ENCODE measurements at places on chromosomes 16 and 17. TPM values are rescaled to one million over a fixed set of nuclear protein-coding genes. Genes with fewer than 3 reads are reported as not detected.

DNA sequence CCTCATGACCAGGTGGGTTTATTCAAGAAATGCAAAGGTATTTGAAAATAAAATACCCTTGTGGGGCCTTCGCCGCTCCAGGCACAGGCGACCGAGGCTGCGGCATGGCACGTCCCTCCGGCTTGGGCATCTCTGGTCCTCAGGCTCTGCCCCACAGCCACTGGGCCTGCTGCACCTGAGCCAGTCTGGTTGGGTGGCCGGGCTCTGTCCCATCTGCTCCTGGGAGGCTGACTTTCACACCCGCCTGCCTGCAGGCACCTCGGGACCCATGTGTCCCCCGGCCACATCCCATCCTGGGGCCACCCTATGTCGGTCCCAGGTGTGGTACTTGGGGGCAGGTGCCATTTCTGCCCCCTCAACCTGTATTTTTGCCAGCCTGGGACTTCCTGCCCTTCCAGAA is 20.9 kb downstream of the OSBPL7 start:
- DNase-seq: no peak

DNA sequence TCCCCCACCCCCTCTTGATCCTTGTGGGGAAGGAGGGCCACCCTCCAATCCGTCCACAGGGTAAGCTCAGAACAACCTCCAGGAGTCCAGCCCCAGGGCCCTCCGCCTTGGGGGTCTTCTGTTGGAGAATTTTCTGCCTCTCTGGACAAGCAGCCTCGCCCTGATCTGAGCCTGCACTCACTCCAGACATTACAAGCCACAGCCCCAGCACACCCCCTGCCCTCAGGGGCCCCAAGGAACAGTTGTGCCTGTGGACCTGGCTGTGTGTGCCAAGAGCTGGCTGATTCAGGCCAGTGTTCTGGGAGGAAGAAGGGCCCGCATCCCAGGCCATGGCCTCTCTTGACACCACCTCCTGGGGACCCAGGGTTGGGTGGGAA is 477 bp upstream of the ARHGAP27 start:
- DNase-seq: no peak

DNA sequence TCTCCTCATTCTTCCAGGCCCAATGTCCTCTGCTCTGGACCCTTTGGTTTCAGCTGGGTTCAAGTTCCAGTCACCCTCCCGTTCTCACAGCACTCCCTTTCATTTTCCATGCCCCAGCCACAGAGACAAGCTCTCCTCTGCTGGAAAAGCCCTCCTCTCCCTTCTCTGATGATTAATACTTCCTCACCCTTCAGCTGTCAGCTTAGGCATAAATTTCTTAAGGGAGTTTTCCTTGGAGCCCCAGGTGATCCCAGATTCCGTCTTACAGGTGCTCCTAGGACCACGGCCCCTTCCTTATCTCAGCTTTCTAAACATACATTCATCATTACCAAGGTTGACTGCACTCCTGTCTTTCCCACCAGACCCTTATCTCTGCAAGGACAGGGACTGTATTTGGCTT is 10.4 kb downstream of the CHAD start:
- no peak for DNase-seq

Gene GJC1
- 18.8 TPM for total RNA-seq

Measured in left ventricle myocardium inferior (tissue), 1 donor.